ENCODE measurements at places on chromosomes 5 and 9.

- no peak for DNase-seq
These were observed 432.6 kb upstream of the SLC30A5 start for GRCh38 chr5:68661237-68661636.

DNA sequence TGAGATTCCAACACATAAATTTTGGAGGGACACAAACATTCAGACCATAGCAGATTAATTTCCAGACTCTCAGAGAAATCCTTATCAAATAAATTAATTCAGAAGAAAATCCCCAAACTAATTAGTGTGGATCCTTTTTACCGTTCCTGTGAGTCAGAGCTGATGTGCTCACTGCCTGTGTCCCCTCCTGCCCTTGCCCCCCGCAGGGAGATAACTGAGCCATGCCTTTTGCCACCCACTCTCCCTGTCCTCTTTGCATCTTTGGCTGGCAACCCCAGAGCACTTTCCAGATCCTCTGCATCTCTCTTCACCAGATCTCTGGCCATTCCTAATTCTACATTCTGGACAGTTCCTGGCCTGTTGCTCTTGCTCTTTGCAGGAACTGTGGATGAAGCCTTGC, 135.4 kb upstream of the MAP1B start:
- no peak for DNase-seq

- DNase-seq = no peak
These were observed 6.5 kb downstream of the SNX18 start for GRCh38 chr5:54524082-54524481.

DNA sequence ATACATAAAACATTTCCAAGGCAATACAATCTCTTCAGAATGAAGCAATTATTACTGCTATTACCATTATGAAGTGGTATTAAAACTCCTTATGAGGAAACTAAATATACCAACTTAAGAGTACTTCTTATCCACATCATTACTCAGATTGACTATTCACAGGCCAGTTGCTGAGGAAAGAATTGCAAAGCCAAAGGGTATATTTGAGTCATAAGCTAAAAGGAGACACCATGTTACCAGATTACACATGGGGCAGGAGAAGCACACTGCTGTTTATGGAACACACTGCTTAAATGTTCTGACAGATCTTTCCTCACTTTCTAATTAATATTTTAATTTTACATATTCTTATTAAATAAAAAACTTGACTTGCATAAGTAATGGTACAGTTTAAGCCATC, 1726.4 kb upstream of the NUDT12 start:
- DNase-seq = no peak

DNA sequence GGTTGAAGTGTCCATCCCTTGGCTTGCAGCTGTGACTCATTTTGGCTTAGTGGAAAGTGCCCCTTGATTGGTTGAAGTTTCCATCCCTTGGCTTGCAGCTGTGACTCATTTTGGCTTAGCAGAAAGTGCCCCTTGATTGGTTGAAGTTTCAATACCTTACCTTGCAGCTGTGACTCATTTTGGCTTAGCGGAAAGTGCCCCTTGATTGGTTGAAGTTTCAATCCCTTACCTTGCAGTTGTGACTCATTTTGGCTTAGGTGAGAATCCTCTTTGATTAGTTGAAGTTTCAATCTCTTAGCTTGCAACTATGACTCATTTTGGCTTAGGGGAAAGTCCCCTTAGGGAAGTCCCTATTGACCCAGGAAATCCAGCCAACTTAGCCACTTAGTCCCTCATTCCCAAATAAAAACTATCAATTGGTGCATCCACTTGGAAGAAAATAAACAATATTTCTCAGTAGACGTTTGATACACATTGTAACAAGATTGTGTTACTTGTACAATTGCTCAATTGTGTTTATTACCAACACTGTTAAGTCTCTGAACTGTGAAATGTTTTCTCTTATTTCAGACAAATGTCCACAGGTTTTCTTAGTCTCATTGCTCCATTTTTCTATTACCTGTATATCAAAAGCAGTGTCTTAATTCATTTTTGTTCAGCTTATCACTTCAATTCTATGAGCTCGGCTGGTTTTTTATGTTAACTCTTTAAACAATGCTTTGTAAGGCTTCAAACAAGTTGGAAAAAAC, 2308.8 kb upstream of the ACO1 start:
- DNase-seq = no peak

GRCh38 chr9:69137311-69137710, 36.8 kb upstream of the TJP2 start:
- no peak for DNase-seq

GRCh38 chr9:107759009-107759822, 269.6 kb upstream of the KLF4 start:
- DNase-seq = no peak
